NCI-H2081 (cell line): ENCODE measurements at places on chromosomes 2 and 18.

GRCh38 chr2:164967781-164968228 is 12.5 kb upstream of the SLC38A11 start:
- DNase-seq, result no peak

DNA sequence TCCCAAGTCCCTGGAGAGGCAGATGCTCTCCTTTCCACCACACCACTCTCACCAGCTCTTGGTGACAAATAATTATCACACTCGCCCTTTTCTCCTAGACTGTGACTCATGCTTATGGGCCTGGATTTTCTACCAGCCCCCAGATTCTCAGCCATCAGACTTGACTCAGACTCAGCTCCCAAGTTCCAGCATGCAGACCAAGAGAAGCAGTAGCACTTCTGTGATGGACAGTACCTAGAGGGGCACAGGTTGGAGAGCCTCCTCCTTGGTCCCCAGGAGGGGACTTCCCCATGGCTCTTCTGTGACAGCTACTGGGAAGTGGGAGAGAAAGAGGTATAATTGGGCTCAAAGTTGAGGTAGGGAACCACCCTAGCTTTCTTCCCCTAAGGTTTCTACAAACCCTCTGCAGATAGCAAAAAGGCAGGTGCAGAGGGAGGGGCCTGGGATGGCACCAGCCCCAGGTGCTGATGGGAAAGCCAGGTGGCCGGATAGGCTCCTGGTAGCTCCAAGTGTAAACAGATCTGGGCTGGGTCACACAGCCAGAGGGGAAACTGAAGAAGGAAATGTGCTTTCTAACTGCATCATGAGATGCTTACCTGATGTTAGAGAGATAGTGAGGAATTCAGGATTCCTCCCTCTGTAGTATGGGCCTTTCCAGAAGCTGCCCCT is 4.1 kb downstream of the TCF23 start:
- peak; percentile 28 for DNase-seq

DNA sequence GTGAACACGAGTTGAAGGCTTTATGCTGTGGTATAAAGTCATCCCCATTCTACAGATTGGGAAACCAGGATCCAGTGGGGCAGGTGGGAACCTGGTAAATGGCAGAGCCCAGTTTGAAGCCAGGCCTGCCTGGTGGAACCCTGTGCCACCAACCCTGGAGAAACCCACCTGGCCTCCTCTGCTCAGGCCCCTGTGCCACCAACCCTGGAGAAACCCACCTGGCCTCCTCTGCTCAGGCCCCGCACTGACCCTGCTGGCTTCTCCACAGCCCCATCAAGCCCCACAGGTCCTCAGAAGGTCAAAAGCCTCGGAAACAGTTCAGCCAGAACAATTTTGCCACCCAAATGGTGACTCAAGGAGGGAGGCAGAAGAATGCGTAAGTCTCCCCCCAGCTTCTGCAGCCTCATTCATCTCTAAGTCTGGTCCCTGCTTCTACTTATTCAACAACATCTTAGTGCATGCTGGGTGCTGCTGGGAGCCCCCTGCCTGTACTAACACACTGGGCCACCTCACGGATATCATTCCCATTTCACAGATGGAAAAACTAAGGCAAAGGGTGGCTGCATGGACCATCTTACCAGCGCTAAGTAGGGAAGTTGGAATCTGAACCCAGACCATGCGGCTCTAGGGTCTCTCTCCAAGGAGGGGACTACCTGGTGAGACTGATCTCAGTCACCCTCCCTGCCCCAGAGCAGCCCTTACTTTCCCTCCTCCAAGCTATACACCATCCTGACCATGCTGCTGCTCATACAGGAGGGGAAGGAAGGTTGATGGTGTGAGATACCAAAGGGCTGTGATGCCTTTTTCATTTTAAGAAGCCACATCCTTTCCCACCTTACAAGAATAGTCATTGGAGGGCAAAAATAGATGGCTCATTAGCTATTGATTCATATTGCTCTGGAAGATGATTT is 93.7 kb upstream of the ID2 start:
- no peak for DNase-seq

- peak; percentile 60 for DNase-seq
Measured at GRCh38 chr2:86302320-86302719, 35.1 kb downstream of the REEP1 start.

DNA sequence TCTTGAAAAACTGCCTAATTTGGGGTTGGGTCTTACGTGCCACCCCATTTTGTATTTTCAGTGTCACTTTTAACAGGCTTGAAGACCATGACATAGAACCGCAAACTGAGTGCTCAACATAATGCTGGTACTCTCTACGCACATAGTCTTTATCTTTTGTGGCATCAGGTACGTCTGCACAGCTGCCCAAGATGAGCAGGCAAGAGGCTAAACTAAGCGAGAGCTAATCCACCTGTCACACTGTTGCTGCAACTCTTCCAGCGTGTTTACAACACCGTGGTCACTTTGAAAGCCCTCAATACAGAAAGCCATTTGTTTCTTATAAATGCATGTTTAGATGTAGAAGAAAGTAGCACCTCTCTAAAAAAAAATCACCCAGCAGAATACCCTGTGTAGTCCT is 270.0 kb upstream of the TCF4 start:
- no peak for DNase-seq

DNA sequence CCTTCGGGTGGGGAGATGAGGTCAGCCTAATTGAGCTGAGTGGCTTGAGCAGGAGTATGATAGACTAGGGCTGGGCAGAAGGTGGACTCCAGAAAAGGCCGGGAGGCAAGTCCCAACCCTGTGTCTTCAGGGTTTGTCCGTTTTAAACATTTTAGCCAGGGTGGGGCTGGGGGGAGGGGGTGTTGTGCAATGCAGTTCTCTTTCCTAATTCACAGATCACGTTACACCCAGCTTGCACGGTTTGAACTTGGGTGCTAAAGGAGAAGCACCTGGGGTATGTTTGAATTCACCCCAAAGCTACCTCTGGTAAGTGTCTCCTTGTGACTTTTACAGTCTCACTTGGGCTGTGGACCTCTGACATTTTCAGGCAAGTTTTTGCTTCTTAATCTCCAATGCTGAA is 233.3 kb downstream of the AGAP1 start:
- DNase-seq, result no peak

- DNase-seq, result no peak
Measured at GRCh38 chr2:104703669-104704068, 150.2 kb upstream of the POU3F3 start.

- no peak for DNase-seq
Measured at GRCh38 chr2:9097892-9098291, 94.4 kb upstream of the MBOAT2 start.

DNA sequence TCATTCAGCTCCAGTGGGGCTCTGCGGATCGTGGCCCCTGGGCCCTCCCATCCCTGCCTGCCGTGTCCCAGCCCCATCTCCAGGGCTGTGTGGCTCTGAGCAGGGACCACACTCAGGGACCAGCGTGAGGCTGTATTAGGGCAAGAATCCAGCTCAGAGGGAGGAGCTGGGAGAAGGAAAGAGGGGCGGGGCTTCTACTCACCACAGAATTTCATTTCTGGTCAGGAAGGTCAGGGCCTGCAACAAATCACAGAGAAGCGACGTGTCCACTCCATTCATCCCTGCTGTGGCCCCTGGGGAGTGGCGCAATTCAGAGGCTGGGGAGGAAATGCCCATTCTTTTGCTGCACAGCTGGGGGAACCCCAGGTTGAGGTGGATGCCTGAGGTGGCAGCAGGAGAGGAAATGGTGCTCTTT is 828 bp downstream of the CIB4 start:
- DNase-seq, result no peak

GRCh38 chr2:38602136-38602731 is 494 bp downstream of the HNRNPLL start:
- peak; percentile 54 for DNase-seq

GRCh38 chr18:79720359-79720733 is 40.7 kb downstream of the CTDP1 start:
- no peak for DNase-seq

DNA sequence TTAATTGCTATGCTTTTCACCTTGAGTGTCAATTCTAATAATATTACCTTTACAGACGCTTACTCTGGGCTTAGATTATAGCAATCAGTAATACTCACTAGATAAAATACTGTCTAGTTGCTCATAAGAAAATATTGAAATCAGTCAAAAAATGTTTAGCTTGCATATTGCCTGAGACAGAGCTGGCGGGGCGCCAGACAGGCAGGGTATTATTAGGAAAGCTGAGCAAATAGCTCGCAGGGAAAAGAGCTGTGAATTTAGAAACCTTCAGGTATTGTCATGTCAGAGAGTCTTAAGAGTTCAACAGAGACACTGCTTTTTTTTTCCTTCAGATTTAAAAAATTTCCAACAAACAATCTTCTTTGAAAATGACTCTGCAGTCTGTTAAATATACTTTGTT is 118.4 kb downstream of the MEIS1 start:
- DNase-seq, result peak; percentile 26
